ENCODE measurements at places on chromosomes 13 and 19. TPM values are rescaled to one million over a fixed set of nuclear protein-coding genes. Genes with fewer than 3 reads are reported as not detected.

Gene KCNN4
- total RNA-seq, result 24.8 TPM

Gene ERICH4
- not detected for total RNA-seq

Gene ZNF709
- total RNA-seq, result 0.96 TPM

Gene LGALS7B
- total RNA-seq, result 4,166 TPM

Gene HIPK4
- total RNA-seq, result not detected

Gene DCT
- total RNA-seq, result not detected
